Spinal cord (tissue), 10 donors: ENCODE measurements at places on chromosomes 3 and 15.

- no peak overlapping the region for H3K4me3 ChIP-seq
- H3K27me3 ChIP-seq = no peaks in the 10 kb centered on the region
- peaks cover 23% of the 10 kb centered on the region for H3K4me1 ChIP-seq
- H3K36me3 ChIP-seq = peaks cover 18% of the 10 kb centered on the region
- no peak for DNase-seq
- H3K27ac ChIP-seq = no peak overlapping the region
Observed at GRCh38 chr15:57540736-57541135, 51.0 kb upstream of the MYZAP start.

DNA sequence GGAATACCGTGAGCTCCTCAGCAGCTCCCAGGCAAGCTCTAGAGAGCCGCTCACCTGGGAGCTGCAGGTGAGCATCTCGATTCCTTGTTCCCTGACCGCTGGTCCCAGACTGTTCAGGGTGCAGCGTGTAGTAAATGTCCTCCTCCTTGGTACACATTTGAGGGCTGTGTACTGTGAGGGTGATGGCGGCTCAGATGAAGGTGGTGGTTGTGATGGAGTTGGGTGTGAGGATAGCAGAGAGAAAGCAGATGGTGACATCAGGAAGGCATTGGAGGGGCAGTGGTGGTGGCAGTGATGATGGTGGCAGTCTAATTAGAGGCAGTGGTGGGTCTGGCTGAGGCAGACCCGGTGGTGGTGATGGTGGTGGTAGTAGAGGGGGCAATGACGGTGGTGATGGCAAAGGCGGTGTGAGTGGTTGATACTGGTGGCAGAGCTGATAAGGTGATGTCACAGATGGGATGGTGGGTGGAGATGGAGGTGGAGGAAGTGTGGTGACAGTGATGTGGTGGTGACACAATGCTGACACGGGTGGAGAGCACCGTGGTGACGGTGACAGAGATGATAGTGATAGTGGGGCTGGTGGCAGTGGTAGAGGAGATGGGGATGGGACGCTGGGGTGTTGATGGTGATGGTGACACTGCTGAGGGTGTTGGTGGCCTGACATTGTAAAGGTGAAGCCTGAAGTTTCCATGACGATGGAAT is at the start of gene DNAJB8:
Gene DNAJB8, minus strand, starts transcription at position 51 of the 702 bp plus-strand sequence. CDS start 3,645 bp downstream, outside the sequence.
- H3K27ac ChIP-seq = no peak within 1 kb of the TSS
- peaks cover 8% of the 10 kb centered on the region for H3K27me3 ChIP-seq
- no peak for DNase-seq

- peaks cover 2% of the 10 kb centered on the region for H3K4me1 ChIP-seq
- H3K27me3 ChIP-seq = no peaks in the 10 kb centered on the region
- no peak overlapping the region for H3K27ac ChIP-seq
Observed at GRCh38 chr15:94610485-94610884, 379.1 kb downstream of the MCTP2 start.

- H3K4me1 ChIP-seq = peaks cover 14% of the 10 kb centered on the region
- no peak for DNase-seq
- H3K27ac ChIP-seq = no peak overlapping the region
- no peak overlapping the region for H3K4me3 ChIP-seq
- no peaks in the 10 kb centered on the region for H3K27me3 ChIP-seq
Observed at GRCh38 chr3:37588758-37589157, 272.9 kb upstream of the CTDSPL start.

GRCh38 chr3:51620543-51620942 is 50.5 kb upstream of the TEX264 start:
- no peaks in the 10 kb centered on the region for H3K27me3 ChIP-seq
- H3K4me1 ChIP-seq = peaks cover 7% of the 10 kb centered on the region
- H3K27ac ChIP-seq = no peak overlapping the region
- DNase-seq = no peak

- H3K4me3 ChIP-seq = no peak overlapping the region
- no peak overlapping the region for H3K27ac ChIP-seq
- peak; percentile 65 for DNase-seq
Observed at GRCh38 chr3:194756791-194757325, 71.2 kb downstream of the FAM43A start.

- H3K27me3 ChIP-seq = no peaks in the 10 kb centered on the region
- no peak for DNase-seq
- no peak overlapping the region for H3K27ac ChIP-seq
- no peak overlapping the region for H3K4me3 ChIP-seq
Observed at GRCh38 chr3:81349816-81350340, 411.6 kb downstream of the GBE1 start.

- no peak overlapping the region for H3K4me3 ChIP-seq
- no peaks in the 10 kb centered on the region for H3K36me3 ChIP-seq
- no peak overlapping the region for H3K27ac ChIP-seq
- no peaks in the 10 kb centered on the region for H3K27me3 ChIP-seq
- no peaks in the 10 kb centered on the region for H3K4me1 ChIP-seq
Observed at GRCh38 chr3:161851941-161852566, 355.4 kb downstream of the OTOL1 start.

DNA sequence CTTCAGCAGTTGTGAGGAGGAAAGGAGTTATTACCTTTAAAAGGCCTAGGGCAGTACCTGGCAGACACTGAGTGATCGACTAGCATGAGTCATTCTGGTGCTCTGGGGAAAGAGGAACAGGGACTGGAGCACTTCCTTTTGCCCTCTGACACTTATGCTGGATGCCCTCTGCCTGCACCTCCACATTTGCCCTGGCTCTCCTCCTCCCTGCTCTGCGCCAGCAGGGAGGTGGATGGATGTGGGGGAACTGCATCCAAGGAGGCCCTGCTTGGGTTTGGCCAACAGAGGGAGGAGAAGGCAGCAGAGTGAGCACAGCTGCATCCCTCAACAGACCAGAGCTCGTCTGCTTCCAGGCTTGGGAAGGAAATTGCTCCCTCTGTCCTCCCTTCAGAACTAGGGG is 75.0 kb downstream of the SEMA5B start:
- H3K4me3 ChIP-seq = no peak overlapping the region
- no peak overlapping the region for H3K27ac ChIP-seq
- no peaks in the 10 kb centered on the region for H3K27me3 ChIP-seq
- H3K4me1 ChIP-seq = peaks cover 20% of the 10 kb centered on the region
- DNase-seq = no peak

DNA sequence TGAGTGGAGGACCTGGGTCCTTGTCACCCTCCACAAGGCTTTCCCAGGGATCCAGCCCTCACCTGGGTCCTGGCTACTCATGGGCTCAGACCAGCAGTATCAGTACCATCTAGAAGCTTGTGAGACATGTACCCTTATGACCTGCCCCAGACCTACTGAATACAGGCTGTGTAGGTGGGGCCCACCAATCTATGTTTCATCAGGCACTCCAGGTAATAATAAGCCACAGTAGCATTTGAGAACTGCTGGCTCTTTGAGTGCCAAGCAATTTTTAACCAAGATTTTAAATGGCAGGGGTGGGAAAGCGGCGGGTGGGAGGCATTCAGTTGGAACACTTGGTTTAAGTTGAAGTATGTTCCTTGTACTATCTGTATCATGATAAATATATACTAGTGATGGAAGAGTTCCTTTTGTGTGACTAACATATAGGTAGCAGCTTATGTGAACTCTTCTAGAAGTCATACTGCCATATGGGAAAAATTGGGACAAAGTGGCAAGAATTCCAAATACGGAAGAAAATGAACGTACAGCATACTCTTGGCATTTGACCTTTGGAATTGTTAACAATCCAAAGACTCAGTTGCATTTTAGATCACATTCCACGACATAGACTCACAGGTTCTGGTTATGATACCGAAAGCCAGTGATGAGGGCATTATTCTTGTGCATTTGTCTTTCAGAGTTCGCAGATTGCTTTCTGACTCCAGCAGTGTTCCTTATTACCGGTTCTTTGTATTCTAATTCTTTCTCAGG is 190.4 kb downstream of the GHSR start:
- H3K4me3 ChIP-seq = no peak overlapping the region
- H3K4me1 ChIP-seq = peaks cover 6% of the 10 kb centered on the region
- H3K27ac ChIP-seq = peak overlapping the region; percentile 83
- H3K27me3 ChIP-seq = no peaks in the 10 kb centered on the region

DNA sequence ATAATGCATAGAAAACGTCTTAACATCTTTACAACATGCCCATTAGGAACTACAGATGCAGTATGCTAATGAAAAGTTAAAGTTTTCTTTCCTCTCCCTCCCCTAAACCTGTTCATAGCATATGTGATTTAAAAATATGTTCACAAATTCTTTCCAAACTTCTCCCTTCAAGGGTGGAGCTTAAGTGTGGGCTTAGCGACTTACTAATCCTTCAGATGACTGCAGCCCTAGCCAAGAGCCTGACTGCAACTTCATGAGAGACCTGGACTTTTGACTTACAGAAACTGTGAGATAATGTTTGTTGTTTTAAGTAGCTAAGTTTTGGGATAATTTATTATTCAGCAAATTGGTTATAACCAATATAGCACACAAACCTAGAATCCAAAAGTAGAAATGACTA is 22.0 kb upstream of the ANXA2 start:
- no peak for DNase-seq
- H3K4me3 ChIP-seq = no peak overlapping the region
- peaks cover 3% of the 10 kb centered on the region for H3K36me3 ChIP-seq
- H3K27ac ChIP-seq = no peak overlapping the region
- H3K27me3 ChIP-seq = no peaks in the 10 kb centered on the region
- no peaks in the 10 kb centered on the region for H3K4me1 ChIP-seq

DNA sequence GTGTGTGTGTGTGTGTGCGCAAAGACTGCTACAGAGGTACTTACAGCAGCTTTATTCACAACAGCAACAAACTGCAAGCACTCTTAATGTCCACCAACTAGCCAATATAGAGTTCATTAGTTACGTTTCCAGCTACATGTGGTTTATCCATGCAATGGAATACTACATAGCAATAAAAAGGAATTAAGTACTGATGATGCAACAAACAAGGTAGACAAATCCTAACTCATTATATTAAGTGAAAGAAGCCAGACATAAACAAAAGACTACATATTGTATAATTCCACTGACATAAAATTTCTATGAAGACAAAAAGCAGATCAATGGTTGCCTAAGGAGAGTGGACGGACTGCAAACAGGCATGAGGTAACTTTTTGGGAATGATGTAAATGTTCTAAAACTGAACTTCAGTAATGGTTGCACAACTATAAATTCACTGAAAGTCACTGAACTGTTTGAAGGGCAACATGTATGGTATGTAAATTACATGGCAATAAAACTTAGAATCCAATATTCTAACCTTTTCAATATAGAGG is 433.7 kb downstream of the SHQ1 start:
- DNase-seq = no peak
- no peaks in the 10 kb centered on the region for H3K27me3 ChIP-seq
- H3K4me1 ChIP-seq = no peaks in the 10 kb centered on the region
- no peak overlapping the region for H3K27ac ChIP-seq

GRCh38 chr15:77497110-77497737 is 76.5 kb downstream of the HMG20A start:
- H3K27me3 ChIP-seq = no peaks in the 10 kb centered on the region
- no peak overlapping the region for H3K4me3 ChIP-seq
- H3K4me1 ChIP-seq = peaks cover 37% of the 10 kb centered on the region
- peak overlapping the region; percentile 97 for H3K27ac ChIP-seq
- H3K36me3 ChIP-seq = peaks cover 3% of the 10 kb centered on the region

GRCh38 chr15:69039516-69040225 is 25.2 kb downstream of the NOX5 start:
- H3K4me1 ChIP-seq = no peaks in the 10 kb centered on the region
- no peaks in the 10 kb centered on the region for H3K36me3 ChIP-seq
- DNase-seq = no peak
- no peaks in the 10 kb centered on the region for H3K27me3 ChIP-seq
- H3K27ac ChIP-seq = no peak overlapping the region

GRCh38 chr3:194824701-194825111 is 139.0 kb downstream of the FAM43A start:
- no peak overlapping the region for H3K4me3 ChIP-seq
- H3K36me3 ChIP-seq = no peaks in the 10 kb centered on the region
- DNase-seq = no peak

- H3K27me3 ChIP-seq = no peaks in the 10 kb centered on the region
- no peak overlapping the region for H3K4me3 ChIP-seq
- H3K36me3 ChIP-seq = peaks cover 22% of the 10 kb centered on the region
- peaks cover 3% of the 10 kb centered on the region for H3K4me1 ChIP-seq
- no peak overlapping the region for H3K27ac ChIP-seq
- DNase-seq = no peak
Observed at GRCh38 chr3:53109891-53110771, 20.1 kb downstream of the RFT1 start.

DNA sequence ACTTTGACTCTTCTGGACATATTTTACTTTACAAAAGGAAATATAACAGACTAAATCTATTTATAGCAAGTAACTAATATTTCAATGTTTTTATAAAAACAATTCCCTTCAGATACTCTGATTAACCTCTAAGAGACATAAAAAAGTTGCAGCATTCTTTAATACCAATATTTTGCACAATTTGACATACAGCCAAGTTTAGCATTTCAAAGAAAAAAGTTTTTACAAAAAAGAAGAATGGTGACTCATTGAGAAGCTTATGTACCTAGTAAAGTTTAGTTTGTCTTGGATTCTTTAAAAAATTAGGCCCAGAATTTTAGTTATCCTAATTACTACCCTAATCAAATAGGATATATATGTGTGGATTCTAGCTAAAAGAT is 17.6 kb downstream of the DAZL start:
- no peak overlapping the region for H3K27ac ChIP-seq
- no peak overlapping the region for H3K4me3 ChIP-seq
- no peak for DNase-seq
- no peaks in the 10 kb centered on the region for H3K36me3 ChIP-seq
- H3K4me1 ChIP-seq = no peaks in the 10 kb centered on the region
- no peaks in the 10 kb centered on the region for H3K27me3 ChIP-seq

GRCh38 chr15:65258375-65259262 is 28.1 kb downstream of the PARP16 start:
- peak; percentile 42 for DNase-seq
- H3K27ac ChIP-seq = peak overlapping the region; percentile 67
- no peak overlapping the region for H3K4me3 ChIP-seq
- peaks cover 21% of the 10 kb centered on the region for H3K4me1 ChIP-seq

DNA sequence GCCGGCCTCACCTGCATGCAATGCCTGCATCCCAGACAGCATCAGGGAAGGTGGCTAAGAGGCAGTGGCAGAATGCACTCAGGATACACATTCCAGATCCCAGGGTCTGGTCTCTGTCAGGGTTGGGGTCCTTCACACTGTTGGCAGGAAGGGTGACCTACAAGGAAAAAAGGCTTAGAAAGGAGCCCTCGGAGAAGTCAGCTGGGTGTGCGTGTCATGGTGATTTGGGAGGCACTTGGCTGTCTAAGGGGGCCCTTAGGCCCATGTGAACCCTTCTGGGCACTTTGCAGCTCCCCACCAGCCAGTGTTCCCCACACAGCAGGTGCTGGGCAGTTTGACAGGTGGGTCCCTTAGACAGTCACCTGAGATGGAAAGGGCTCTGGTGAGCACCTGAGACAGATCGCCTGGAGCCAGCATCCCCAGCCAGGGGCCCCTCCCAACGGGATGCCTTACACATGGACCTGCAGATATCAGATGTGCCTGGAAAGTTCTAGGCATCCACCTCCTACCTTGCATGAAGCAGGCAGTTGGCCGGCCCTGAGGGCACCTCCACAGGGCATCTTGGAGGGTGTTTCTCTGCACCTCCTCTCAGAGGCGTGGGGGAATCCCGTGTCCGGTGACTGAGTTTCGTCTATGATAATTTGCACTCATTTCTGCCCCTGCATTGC is 131.6 kb downstream of the LRRK1 start:
- H3K36me3 ChIP-seq = peaks cover 22% of the 10 kb centered on the region
- H3K27ac ChIP-seq = no peak overlapping the region
- H3K4me1 ChIP-seq = peaks cover 41% of the 10 kb centered on the region
- no peaks in the 10 kb centered on the region for H3K27me3 ChIP-seq

- H3K36me3 ChIP-seq = no peaks in the 10 kb centered on the region
- no peaks in the 10 kb centered on the region for H3K4me1 ChIP-seq
- H3K4me3 ChIP-seq = no peak overlapping the region
- H3K27me3 ChIP-seq = no peaks in the 10 kb centered on the region
- H3K27ac ChIP-seq = no peak overlapping the region
Observed at GRCh38 chr3:122258757-122259371, 66.2 kb upstream of the CSTA start.

GRCh38 chr3:32780735-32781210 is 37.0 kb upstream of the TRIM71 start:
- DNase-seq = peak; percentile 56
- peak overlapping the region; percentile 66 for H3K4me3 ChIP-seq
- H3K4me1 ChIP-seq = peaks cover 10% of the 10 kb centered on the region
- no peaks in the 10 kb centered on the region for H3K27me3 ChIP-seq
- no peaks in the 10 kb centered on the region for H3K36me3 ChIP-seq
